Effector memory CD4-positive, alpha-beta T cell (primary cell): ENCODE measurements at places on chromosomes 6 and 20.

DNA sequence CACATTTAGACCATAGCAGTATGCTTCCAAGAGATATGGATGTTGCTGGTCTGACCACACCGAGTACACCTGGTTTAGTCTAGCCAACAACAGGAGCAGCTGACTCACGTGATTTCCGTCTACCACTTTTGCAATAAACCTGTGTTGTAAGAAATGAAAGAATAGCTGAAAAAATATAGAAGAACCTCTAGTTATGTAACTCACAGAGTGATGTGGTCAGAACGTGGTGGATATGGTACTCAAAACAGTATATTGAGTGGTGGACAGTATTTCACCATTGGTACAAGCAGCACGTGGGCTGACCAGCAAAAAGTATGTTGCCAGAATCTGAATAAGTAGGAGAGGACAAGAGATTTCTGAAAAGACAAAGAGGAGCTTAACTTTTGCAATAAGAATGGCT lies 226.9 kb downstream of the TBC1D7 start:
- no peak for DNase-seq

- DNase-seq, result no peak
Observed at GRCh38 chr20:49915118-49915379, 280 bp downstream of the SPATA2 start.

- DNase-seq, result no peak
Observed at GRCh38 chr6:110864824-110865223, 9.8 kb upstream of the AMD1 start.

DNA sequence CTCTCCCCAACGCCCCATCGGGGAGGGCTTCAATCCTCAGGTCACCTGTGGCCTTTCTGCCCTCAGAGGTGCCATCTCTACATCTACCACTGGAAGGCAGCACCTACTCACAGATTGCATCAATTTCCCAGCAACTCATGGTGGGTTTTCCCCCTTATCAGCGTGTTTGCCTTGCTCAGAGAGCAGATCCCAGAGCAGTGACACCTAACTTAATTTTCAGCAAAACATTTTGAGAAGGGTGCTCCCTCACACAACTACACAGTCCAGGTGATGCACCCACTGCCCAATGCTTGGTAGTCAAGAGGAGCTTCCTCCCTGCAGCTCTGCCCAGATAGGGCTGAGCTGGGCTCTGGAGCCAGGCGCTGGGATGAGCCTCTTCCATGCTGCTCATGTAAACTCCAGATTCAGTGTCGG lies 48.2 kb downstream of the PLG start:
- no peak for DNase-seq

DNA sequence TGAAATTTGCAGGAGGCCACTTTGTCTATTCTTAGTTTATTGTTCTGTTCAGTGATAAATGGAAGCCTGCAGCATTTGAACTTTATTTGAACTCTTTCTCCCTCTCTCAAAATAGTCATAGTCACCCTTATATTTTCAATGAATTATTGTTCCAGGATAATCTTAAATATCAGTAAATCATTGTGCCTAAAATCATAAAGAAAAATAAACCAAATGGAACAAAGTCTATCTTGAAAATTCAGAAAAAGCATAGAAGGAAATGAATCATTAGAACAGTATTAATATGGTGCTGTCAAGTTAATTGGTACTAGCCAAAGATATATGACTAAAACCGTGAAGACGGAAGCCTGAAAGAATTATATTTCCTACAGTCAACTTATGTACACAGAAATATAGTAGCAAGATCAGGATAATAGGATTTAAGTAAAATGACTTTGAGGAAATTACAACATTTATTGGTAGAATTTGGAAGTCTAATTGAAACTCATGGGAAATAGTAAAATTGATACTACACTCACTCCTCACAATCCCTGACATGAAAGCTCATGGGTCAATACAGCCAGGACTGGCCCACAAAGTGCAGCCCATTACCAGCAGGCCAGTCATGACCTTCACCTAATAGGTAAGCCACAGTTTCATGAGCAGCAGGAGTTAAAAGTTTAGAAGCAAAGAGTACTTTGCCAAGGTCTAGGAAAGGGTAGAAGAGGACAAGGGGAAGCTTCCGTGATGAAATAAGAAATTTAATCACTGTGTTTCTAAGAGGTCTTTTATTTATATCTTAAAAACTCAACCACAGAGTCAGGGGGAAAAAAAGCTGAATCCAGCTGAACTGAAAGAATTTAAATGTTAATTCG lies 119.9 kb upstream of the ENPP5 start:
- DNase-seq, result no peak
